A172 (cell line): ENCODE measurements at places on chromosomes 2 and 18. TPM values are rescaled to one million over a fixed set of nuclear protein-coding genes. Genes with fewer than 3 reads are reported as not detected.
A peak's percentile ranks its signal among the peaks of the same experiment; 100 is the strongest.

Gene MAP3K19
- total RNA-seq = not detected in 2 replicates

DNA sequence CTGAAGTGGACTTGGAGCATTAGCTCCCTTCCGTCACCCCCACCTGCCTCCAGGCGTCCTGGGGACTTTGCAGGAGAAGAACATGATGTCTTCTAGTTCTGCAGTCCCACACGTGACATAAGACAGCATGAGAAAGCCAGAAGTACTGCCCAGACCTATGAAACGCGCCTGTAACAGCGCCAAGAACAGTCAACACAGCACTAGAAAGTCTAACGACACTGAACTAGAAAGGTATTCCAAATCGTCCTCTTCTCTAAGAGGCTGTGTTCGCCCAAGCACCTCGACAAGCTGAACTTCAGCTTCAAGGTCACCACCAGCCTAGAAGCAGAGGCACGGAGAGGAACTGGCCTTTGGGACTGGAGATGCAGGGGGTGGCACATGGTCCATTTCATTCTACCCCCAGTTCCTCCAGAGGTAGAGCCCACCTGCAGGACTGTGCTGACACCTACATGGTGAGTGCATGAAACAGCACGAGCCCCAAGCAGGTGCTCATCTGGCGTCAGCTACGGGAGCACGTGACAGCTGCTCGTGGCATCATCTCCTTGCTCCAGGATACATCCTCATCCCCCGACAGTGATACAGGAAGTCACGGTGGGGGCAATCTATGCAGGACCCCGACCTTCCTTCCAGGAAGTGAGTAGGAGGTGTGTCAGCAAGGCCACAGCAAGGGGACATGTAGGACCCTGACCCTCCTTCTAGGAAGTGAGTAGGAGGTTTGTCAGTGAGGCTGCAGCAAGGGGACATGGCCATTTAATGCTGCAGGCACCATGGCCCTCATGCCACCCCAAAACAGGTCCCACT is 3.7 kb downstream of the HDAC4 start:
- DNase-seq = no peak

- peak; percentile 50 for DNase-seq
Observed at GRCh38 chr18:62249478-62250097, 62.5 kb downstream of the RELCH start.

GRCh38 chr2:20164061-20164733 is 60.7 kb downstream of the SDC1 start:
- DNase-seq = no peak
